ENCODE measurements at places on chromosomes 3 and 15.

DNA sequence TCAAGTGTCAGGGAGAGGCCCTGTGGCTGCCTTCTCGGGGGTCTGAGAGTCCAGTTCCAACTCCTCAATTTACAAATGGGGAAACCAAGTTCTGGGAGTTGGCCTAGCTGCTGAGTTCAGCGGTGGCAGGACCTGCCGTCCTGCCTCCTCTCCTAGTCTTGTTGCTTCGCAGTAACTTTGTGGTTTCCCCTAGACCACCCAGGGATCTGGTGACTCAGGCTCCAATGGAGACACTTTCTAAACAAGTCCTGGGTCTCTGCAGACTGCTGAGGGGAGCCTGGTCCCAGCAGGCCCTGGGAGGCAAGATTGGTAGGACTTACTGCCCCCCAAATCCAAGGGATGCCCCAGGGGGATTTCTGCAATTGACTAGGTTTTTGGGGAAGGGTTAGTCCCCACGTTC is 83.6 kb downstream of the SMAD6 start:
- no peaks in the 10 kb centered on the region for H3K27me3 ChIP-seq
- H3K36me3 ChIP-seq: peaks cover 20% of the 10 kb centered on the region
- no peak for DNase-seq

DNA sequence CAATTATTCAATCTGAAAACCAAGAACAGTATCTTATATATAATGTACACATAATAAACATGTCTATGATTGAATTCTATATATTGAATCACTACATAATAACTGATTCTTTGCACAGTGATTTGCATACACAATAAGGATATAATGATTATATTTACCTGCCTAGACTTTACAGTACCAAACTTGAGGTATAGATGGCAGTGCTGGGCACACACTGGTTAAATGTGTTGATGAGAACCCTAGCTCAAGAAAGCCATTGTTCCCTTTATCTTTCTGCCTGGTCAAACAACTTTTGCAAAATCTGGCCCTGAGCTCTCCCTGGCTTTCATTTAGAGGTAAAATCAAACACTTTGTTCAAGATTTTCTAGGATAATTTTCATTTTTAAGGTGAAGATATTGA is 697.7 kb downstream of the TUSC7 start:
- no peaks in the 10 kb centered on the region for H3K36me3 ChIP-seq
- H3K4me3 ChIP-seq: no peak overlapping the region
- H3K27me3 ChIP-seq: no peaks in the 10 kb centered on the region
- H3K4me1 ChIP-seq: no peaks in the 10 kb centered on the region

- no peaks in the 10 kb centered on the region for H3K27me3 ChIP-seq
- no peaks in the 10 kb centered on the region for H3K4me1 ChIP-seq
- no peak overlapping the region for H3K27ac ChIP-seq
- no peak overlapping the region for H3K4me3 ChIP-seq
- DNase-seq: no peak
Measured at GRCh38 chr3:181230258-181230657, 240.7 kb upstream of the DNAJC19 start.

DNA sequence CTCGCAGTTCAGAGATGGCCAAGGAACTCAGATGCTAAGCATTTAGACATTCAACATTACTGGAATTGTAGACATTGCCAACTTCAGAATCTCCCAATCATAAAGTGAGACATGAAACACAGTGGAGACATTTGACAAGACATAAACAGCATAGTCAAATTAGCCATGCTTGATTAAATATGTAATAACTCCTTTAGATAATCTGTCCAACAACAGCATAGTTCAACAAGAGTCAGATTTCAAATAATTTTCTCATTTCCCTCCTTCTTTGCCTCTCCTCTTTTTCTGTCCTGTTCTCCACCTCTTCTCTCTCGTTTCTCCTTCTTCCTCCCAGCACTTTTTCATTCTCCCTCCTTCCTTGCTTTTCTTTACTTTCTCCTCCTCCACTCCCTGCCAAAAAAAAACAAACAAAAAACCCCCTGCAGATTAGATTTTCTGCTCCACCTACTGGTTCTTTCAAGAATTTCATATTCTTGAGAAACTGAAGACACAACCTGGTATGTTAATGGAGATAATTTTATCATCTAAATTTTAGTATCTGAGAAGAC is 20.2 kb downstream of the CPOX start:
- no peak for DNase-seq
- H3K27ac ChIP-seq: no peak overlapping the region
- H3K27me3 ChIP-seq: no peaks in the 10 kb centered on the region
- H3K36me3 ChIP-seq: peaks cover 15% of the 10 kb centered on the region
- H3K4me3 ChIP-seq: no peak overlapping the region

DNA sequence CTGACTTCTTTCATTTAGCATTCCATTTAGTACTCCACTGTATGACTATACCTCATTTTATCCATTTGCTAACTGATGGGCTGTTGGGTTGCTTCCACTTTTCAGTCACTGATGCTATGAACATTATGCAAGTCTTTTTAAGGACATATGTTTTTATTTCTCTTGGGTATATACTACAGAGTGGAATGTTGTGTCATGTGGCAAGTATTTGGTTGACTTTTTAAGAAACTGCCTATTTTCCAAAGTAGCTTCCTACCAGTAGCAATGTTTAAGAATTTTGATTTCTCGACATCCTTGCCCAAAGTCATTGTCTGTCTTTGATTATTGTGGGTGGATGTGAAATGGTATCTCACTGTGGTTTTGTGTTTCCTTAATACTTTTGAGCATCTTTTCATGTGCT is 110.1 kb upstream of the TPM1 start:
- no peaks in the 10 kb centered on the region for H3K27me3 ChIP-seq
- H3K4me3 ChIP-seq: no peak overlapping the region
- H3K36me3 ChIP-seq: no peaks in the 10 kb centered on the region
- peaks cover 7% of the 10 kb centered on the region for H3K4me1 ChIP-seq
- H3K27ac ChIP-seq: no peak overlapping the region
- no peak for DNase-seq

DNA sequence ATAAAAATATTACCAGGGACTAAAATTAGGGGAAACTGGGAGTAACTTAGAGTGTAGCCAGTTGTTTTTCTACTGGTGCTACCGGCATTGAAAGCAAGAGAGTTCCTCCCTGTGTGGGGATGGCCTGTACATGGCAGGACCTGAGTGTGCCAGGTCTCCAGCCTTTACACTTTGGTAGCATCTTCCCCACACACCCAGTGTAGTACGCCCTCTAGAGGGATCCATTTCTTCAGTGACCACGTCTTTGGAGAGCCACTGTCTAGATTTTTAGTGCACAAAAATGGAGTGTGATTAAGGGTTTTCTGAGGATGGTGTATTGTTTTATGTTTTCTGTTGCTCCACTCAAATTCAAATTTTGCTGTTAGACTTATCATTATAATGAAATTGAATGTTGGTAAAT is 507.0 kb upstream of the TPRG1 start:
- H3K27ac ChIP-seq: no peak overlapping the region
- no peak overlapping the region for H3K4me3 ChIP-seq
- no peaks in the 10 kb centered on the region for H3K4me1 ChIP-seq
- no peaks in the 10 kb centered on the region for H3K36me3 ChIP-seq

DNA sequence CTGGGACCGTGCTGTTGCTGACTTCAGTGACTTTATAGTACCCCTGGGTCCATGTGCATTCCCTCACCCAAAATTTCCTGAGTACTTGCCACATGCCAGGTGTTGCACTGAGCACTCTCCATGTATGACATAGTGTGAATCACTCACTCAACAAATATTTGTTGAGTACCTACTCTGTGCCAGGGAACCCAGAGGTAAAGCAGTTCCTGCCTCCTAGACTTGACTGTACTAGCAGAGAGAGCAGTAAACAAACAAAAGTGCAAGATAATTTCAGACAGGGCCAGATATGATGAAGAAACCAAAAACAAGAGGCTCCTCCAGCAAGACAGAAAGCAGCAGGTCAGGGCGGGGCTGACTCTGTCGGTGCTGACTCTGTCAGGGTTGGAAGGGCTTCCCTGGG is 12.2 kb downstream of the TGM4 start:
- H3K4me1 ChIP-seq: peaks cover 17% of the 10 kb centered on the region
- no peak for DNase-seq
- no peak overlapping the region for H3K27ac ChIP-seq
- no peaks in the 10 kb centered on the region for H3K36me3 ChIP-seq

GRCh38 chr3:55698831-55699230 is 211.7 kb upstream of the WNT5A start:
- no peak overlapping the region for H3K27ac ChIP-seq
- no peak for DNase-seq
- H3K36me3 ChIP-seq: no peaks in the 10 kb centered on the region
- H3K27me3 ChIP-seq: no peaks in the 10 kb centered on the region
- no peak overlapping the region for H3K4me3 ChIP-seq
- H3K4me1 ChIP-seq: no peaks in the 10 kb centered on the region

DNA sequence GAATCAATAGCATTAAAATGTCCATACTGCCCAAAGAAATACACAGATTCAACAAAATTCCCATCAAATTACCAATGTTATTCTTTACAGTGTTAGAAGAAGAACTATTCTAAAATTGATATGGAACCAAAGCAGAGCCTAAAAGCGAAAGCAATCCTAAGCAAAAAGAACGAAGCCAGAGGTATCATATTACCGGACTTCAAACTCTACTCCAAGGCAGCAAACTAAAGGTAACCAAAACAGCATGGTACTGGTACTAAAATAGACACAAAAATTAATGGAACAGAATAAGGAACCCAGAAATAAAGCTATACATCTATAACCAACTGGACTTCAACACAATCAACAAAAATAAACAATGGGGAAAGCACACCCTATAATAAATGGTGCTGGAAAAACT is 167.5 kb downstream of the ADAMTS9 start:
- peaks cover 10% of the 10 kb centered on the region for H3K36me3 ChIP-seq
- no peaks in the 10 kb centered on the region for H3K27me3 ChIP-seq
- DNase-seq: no peak
- no peaks in the 10 kb centered on the region for H3K4me1 ChIP-seq
- no peak overlapping the region for H3K27ac ChIP-seq

GRCh38 chr3:48652923-48653715 is 9.6 kb downstream of the CELSR3 start:
- no peaks in the 10 kb centered on the region for H3K27me3 ChIP-seq
- H3K4me3 ChIP-seq: no peak overlapping the region
- no peak overlapping the region for H3K27ac ChIP-seq
- peaks cover 17% of the 10 kb centered on the region for H3K4me1 ChIP-seq

DNA sequence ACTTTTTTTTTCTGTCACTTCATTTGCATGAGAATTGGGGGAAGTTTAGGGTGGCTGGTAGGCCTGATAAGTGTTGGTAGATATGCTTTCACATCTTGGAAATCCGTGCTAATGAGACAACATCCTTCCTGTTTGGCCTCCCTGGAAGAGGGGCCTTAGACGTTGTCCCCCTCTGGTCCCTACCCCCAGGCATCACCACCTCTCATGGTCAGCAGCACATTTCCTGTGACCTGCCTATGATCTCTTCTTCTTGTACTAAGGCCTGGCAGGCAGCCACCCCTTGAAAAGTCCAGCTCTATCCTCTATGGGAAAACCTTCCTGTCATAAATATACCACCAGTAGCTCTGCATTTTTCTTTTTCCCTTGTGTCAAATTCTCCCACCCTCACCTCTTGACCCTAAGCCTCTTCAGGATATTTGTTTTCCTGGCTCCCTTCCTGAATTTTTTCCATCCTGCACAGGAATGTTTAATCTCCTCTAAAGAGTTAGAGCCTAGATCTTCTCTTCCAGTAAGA is 107.8 kb downstream of the SNRK start:
- peak overlapping the region; percentile 39 for H3K27ac ChIP-seq
- no peaks in the 10 kb centered on the region for H3K27me3 ChIP-seq
- H3K4me1 ChIP-seq: peaks cover 4% of the 10 kb centered on the region

DNA sequence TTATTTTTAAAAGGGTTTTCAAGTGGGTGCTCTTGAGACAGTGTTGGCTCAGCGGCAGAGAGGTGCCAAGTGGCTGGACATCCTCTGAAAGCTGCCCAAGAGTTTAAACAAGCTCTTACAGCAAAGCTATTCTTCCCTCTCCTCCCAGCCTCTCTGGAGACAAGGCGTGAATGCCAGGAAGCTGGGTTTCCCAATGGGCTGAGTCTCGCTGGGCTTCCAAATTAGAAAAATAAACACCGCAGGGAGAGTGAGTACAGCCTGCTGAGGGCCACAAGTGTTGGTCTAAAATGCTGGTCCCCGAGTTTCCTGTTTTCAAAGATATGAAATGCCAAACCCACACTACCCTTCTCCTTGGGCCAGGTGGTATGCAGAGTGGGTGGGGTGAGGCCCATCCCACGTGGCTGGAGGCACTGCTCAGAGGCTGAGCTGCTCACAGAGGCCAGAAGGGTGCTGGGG is 36.4 kb downstream of the ZDHHC3 start:
- DNase-seq: no peak
- no peak overlapping the region for H3K27ac ChIP-seq
- H3K4me3 ChIP-seq: no peak overlapping the region

- DNase-seq: no peak
- H3K4me3 ChIP-seq: no peak overlapping the region
- H3K27me3 ChIP-seq: no peaks in the 10 kb centered on the region
- no peaks in the 10 kb centered on the region for H3K4me1 ChIP-seq
Measured at GRCh38 chr3:107220538-107220937, 156.7 kb upstream of the CCDC54 start.

- DNase-seq: no peak
- H3K27me3 ChIP-seq: no peaks in the 10 kb centered on the region
- H3K36me3 ChIP-seq: no peaks in the 10 kb centered on the region
- no peaks in the 10 kb centered on the region for H3K4me1 ChIP-seq
- no peak overlapping the region for H3K27ac ChIP-seq
- H3K4me3 ChIP-seq: no peak overlapping the region
Measured at GRCh38 chr15:65311760-65312159, 7.3 kb downstream of the RNU5B-1 start.

DNA sequence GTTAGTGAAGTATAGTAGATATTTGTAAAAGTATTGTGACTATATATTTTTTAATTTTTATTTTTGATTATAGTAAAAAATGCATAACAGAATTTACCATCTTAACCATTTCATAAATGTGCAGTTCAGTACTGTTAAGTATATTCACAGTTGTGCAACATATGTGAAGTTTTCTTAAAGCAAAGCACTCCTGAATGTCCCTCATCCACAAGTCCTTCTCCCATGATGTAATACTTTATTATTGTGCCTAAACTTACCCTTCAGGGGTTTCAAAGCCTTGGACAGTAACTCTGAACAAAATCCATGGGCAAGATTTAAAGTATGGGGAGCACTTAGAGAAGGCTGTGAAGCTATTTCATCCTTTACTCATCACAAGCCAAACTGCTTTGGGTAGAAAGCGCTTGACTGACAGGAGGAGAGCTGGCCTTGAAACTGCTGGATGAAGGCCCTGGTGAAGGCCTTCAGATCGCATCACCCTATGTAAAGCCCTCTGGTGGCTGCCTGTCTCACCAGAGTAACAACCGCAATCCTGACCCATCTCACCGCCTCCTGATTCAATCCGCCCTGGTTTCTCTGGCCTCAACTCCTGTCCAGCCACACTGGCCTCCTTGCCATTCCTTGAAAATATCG is 28.0 kb downstream of the LSM3 start:
- H3K36me3 ChIP-seq: no peaks in the 10 kb centered on the region
- peaks cover 8% of the 10 kb centered on the region for H3K4me1 ChIP-seq
- no peak overlapping the region for H3K4me3 ChIP-seq

GRCh38 chr3:106348139-106348690 is 479.4 kb upstream of the CBLB start:
- peaks cover 3% of the 10 kb centered on the region for H3K4me1 ChIP-seq
- no peak overlapping the region for H3K27ac ChIP-seq
- H3K4me3 ChIP-seq: no peak overlapping the region

All from ascending aorta (tissue), 2 donors.